Brain microvascular endothelial cell (primary cell): ENCODE measurements at places on chromosomes 16 and 17.

- DNase-seq: no peak
Observed at GRCh38 chr17:66474258-66474657, 171.8 kb downstream of the PRKCA start.

GRCh38 chr16:65601781-65602180 is 479.9 kb upstream of the CDH11 start:
- DNase-seq: peak; percentile 11

- DNase-seq: no peak
Observed at GRCh38 chr17:78589031-78589675, 12.0 kb upstream of the DNAH17 start.

GRCh38 chr16:23920899-23921298 is 85.1 kb downstream of the PRKCB start:
- DNase-seq: no peak

DNA sequence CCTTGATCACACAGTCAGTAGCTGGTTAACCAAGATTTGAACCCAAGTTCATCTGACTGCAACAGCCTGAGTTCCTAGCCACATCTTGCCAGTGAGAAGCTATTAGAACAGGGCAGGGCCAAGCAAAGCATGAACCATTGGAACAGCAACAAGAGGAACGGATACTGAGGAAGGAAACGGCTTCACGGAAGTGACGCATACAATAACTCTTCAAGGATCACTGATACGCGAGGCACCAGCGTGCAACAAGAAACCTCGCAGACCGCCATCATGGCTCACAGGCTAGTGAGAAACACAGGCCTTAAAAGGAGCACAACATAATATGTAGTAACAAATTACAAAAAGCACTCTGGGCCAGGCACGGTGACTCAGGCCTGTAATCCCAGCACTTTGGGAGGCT is 114.9 kb downstream of the CDYL2 start:
- no peak for DNase-seq

GRCh38 chr16:21610006-21610544 is 10.7 kb downstream of the METTL9 start:
- DNase-seq: no peak

DNA sequence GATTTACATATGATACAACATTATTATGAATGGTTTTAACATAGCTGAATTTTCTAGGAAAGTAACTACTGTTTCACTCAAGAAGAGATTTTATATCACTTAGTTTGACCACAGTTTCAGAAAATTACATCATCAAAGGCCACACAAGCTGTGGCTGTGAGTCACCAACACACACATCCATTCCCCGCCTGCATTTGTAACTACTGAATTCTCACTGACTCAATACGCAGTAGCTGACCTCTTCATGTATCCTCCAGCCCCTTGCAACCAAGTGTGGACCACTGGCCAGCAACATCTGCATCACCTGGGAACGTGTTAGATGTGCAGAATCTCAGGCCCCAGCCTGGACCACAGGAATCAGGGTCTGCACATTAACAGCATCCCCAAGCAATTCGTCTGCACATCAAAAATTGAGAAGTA is 197.6 kb downstream of the XYLT1 start:
- DNase-seq: peak; percentile 34

GRCh38 chr17:58403311-58403710 is 14.0 kb downstream of the RNF43 start:
- DNase-seq: no peak

DNA sequence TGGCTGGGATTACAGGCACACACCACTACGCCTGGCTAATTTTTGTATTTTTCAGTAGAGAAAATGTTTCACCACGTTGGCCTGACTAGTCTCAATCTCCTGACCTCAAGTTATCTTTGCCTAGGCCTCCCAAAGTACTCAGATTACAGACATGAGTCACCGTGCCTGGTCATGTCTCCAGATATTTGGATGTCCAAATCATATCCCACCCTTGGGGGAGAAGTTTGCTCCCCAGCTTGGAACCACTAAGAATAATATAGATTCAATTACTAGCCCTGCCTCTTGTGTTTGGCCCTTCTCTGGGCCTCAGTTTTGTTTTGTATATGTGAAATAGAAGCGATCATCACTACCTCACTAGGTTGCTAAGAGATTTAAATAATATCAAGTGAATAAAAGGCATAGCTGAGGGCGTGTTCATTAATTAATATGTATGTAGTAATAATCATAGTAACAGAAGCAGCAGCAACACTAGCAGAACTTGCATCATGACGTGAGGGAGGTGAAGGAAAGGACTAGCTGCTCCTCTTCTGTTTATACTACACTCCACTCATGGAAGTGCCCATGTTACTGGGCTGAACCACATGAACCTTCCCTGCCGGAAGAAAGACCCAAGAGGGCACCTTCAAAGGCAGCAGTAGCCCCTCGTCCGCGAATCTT is 253.6 kb upstream of the XYLT1 start:
- peak; percentile 94 for DNase-seq

- DNase-seq: no peak
Observed at GRCh38 chr17:6361733-6362132, 73.2 kb downstream of the AIPL1 start.

GRCh38 chr17:78421534-78422266 is 43.3 kb downstream of the PGS1 start:
- DNase-seq: peak; percentile 49

DNA sequence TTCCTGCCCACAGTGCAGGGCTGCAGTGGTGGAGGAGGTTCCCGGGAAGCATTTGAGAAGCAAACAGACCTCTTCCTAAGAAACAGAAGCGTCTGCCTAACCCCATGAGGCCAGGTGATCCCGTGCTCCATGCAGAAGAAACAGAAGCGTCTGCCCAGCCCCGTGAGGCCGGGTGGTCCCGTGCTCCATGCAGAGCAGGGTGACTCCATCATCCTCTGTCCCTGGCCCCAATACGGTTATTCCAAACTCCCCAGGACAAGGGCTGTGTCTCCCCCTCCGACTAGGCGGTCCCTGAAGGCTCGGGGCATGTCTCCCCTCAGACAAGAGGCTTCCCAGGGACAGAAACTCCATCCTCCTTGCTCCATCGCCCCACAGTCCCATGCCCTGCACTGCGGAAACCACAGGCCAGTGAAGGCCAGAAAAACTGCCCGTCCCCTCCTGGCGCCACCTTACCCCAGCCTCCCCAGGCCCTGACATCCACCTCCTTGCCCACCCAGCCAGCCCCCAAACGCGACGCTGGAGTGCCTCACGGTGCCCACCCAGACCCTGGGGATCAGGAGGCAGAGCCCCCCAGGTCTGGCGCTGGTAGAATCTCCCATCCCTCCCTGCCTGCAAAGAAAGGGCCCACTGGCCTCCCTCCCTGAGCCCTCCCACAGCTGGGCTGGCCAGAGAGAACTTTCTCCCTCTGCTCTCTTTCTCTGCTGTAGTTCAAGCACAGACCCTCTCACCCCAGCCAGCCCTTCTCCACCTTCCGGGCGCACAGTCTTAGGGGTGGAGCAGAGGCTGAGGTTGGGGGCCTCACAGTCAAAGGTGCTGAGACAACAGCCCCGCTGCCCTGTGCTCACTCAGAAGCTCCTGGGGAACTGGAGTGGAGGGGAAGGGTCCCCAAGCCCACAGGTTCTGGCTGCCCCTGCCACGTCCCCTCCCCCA is 30.6 kb upstream of the KRT17 start:
- DNase-seq: no peak

- DNase-seq: no peak
Observed at GRCh38 chr17:69706127-69706526, 291.6 kb downstream of the MAP2K6 start.

DNA sequence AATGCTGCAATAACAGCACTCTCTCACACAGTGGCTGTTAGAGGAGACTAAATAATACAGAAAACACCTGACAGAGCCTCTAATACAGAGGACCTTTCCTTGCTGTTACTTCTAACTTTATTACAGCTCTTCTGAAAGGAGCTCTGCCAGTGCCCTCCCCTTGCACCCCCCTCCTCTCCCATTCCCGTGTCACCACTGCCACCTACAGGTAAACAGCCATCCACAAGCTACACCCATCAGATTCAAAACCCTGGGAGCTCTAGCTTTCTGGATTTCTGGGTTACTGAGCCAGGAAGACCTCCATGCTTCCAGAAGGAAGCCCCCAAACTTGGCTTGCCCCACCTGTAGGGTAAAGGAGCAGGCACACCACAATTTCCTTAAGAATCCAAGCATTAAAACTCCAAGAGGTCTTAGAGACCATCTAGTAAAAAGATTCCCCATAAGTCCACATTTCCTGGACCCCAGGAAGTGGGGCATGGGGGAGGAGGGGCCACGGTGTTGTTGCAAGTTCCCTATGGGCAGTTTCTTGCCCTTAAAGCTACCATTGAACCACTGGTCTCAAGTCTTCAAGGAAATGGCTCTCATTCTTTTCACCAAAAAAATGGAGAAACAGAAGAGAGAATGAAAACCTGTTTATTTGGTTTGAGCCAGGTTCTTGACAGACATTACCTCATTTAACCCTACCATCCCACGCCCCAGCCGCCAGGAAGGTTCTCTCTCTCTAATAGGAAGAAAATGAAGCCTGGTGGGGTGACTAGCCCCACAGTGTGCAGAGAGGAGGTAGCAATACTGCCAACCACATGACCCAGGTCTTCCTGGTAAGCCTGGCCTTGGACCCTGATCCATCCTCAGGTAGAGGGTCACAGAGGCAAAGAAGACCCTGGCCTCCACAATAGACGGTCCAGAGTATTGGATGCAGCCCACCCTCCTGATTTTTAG is 52.8 kb downstream of the TOM1L2 start:
- peak; percentile 67 for DNase-seq

DNA sequence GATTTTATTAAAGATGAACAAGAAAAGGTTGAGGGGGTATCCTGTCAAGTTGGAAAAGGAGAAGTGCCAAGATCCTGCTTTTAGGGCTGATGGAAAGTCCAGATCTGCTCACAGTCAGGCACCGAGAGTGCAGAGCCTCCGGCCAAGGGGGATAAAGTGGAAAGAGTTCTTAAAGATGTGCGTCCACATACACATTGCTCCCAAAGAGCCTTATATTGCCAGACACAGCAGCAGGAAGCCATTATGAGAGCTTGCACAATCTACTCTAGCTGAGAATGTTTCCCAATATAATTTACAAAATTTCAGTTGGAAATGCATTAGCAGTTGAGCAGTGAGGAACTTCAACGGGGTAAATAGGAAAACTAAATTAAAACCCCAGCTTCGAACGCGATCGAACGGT is 95.6 kb downstream of the SALL1 start:
- DNase-seq: no peak

DNA sequence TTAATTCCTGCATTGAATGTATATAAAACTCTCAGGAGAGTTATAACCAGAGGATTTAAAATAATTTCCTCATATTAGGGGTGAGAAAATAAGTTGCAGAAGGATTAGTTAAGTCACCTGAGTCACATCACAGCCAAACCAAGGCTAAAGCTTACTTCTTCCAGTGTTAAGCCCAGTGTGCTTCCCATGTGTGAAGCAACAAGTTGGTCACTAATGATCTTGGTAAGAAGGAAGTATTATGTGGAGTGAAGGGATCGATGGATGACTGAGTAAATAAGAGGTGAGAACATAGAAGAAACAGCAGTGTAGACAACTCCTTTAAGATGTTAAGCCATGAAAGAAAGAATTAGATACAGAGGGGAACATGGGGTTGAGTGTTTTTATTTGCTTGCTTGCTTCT is 20.6 kb downstream of the ESRP2 start:
- DNase-seq: no peak

DNA sequence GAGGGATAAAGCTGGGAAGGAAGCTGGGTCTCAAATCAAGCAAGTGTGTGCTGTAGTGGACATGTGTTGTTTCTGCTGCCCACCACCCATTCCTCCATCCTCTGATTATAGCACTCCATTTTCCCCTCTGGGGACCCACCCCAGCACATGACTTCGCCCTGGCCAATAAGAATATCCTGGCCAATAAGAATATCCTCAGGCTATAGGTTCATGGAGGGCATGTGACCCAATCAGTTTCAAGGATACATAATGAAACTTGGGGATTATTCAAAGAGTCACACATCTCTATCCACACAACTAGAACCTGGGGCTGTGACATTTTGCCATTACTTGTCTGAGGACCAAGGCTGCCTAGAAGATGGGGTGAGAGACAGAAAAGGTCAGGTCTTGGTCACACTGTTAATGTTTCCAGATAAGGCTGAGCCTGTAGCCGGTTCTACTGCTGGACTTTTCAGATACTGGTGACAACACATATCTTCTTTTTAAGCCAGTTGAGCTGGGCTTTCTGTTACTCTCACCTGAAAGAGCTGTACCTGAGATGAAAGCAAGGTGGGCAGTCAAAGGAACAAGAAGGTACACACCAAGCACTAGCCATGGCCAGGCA is 33.7 kb downstream of the MYO18A start:
- no peak for DNase-seq

GRCh38 chr17:76599694-76600460 is 14.2 kb upstream of the ST6GALNAC2 start:
- no peak for DNase-seq
